ENCODE measurements at places on chromosomes 11 and 22. TPM values are rescaled to one million over a fixed set of nuclear protein-coding genes. Genes with fewer than 3 reads are reported as not detected.

The HEPHL1 gene
- total RNA-seq, result not detected

DNA sequence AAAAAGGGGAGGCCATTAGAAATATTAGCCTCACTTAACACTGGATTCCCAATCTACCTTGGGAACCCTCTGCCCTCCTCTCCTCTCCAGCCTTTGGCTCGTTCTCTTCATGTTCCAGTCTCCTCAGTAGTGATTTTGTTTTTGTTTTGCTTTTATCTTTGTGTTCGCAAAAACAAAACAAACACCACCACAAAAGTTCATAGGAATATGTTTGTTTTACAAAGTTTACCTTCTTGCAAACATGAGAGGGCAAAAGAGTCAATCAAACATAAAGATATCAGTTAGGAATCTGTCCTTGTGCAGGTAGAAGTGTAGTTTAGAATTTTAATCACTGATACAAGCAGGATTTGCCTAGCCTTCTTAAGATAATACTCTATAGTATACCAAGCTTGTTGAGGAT is 179.7 kb upstream of the GUCY1A2 start:
- no peak for DNase-seq

The FIBP gene
- 74.3 TPM for total RNA-seq

The RNF169 gene
- 21.0 TPM for total RNA-seq
